H9 (cell line): ENCODE measurements at places on chromosomes 4 and X.

DNA sequence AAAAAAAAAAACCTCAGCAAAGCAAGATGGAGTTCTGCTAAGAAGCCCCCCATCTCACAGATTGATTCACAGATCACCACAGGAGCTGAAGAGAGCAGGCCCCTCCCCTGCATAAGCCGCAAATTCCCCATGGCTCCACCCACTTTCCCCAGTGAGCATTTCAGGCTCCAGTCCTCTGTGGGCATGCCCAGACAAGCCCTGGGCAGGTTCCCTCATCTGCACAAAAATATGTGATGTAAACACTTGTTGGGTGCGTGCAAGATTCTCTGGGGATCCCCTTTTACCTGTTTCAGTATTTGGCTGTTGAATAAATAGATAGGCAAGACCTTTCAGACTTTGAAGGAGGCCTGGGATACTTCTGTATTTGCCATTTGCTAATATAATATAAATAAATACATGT lies 514.3 kb downstream of the PCDH7 start:
- DNase-seq: peak; percentile 71

- DNase-seq: no peak
These were observed 85.4 kb downstream of the TIGD2 start for GRCh38 chr4:89196745-89197144.

GRCh38 chrX:73977542-73978169 lies 326.3 kb upstream of the ZCCHC13 start:
- peak; percentile 32 for DNase-seq

DNA sequence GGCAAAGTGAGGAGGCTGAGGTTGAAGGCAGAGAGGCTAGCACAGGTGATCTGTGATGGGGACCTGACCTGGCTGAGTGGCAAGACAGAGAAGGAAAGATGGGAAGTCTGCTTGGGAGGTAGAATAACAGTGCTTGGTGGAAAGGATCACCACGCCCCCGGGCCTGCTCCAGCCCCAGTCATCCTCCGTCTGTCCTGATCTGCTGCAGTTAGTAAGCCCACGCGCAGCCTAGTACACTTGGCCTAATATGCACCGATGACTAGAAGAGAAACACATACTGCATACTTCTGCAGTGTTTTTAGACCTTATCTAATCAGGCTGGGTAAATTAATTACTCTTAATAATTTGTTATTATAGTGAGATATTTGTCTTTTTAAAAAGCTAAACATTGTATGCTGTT lies 103.7 kb upstream of the KLF3 start:
- no peak for DNase-seq

GRCh38 chr4:177128306-177128705 lies 181.4 kb upstream of the NEIL3 start:
- DNase-seq: no peak

DNA sequence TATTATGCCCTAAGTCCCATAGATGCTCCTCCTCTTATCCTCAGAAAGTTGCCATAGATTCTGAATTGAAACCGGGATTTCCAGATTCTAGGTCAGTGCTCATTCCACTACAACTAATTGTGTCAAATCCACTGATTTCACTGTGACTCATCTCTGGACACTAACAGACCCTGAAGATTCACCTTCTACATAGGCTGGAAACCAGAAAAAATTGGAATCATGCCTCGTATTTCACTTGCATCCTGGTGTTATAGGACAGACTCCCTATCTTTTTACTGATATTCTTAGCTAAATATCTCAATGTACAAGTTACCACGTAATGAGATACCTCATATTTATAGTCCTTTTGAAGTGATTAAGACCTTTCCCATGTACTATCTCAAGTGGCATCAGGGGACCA lies 36.7 kb downstream of the CLNK start:
- no peak for DNase-seq

DNA sequence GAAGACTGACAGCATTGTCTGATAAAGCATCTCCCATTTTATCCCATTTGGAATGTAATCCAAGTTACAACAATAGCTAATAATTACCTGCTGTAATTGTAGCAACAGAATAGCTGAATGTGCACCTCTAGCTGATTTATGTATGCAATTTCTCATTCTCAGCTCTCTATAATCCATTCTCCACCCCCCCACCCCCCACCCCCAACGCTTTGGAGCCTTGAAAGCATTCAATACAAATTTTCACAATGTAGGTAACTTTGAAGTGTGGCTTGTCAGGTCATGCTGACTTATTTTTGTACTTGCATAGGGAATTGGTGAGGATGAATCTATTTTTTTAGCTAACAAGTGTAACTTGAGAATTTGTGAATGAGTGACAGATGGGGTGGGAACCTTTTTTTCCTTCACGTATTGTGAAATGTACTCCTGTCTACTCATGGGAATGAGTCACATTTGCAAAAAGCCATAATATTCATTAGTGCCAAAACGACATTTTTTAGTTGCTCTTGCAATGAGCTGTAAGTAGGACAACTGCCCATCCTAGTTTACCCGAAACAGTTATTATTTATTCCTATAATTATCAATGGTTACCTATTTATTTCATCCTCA lies 159.3 kb downstream of the PALLD start:
- no peak for DNase-seq

DNA sequence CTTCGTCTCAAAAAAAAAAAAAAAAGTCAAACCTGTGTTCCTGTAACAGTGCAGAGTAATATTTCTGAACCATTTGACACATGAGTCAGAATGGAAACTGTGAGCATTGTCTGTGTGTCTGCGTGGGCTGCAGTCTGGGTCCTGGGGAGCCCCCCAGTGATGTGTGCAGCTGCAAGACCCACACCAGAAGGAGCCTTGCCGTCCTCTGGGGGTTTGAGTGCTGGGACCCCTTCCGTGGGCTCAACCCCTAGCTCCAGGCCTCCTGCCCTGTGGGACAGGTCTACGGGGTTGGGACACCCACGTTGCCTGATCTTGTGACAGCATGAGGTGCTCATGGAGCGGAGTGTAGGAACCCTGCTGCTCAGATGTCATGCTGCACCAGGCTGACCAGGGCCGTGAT lies 43.7 kb downstream of the DDX3X start:
- DNase-seq: no peak
